Tibial nerve (tissue), 4 donors: ENCODE measurements at places on chromosomes 4 and X.

- DNase-seq, result peak; percentile 67
These were observed 13.7 kb upstream of the PIGA start for GRCh38 chrX:15349046-15349445.

GRCh38 chr4:83285055-83285407 is 433 bp upstream of the COQ2 start:
- DNase-seq, result no peak

GRCh38 chr4:23966725-23967124 is 76.9 kb upstream of the PPARGC1A start:
- DNase-seq, result no peak

DNA sequence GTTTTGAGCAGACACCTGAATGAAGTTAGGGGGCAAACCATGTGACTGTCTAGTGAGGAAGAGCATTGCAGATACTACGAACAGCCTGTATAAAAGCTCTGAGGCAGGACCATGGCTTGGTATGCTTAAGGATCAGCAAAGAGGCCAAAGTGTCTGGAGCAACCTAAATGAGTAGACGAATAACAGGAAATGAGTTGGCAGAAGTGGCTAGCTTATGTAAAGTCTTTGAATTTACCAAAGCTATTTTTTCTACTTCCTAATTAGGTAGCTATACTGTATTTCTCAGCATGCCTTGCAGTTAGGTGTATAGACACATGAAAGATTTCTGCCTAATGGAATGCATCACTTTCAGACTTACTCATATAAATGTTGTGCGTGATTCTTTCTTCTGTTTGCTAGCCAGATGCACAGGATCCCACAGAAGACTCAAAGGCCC is 9.3 kb upstream of the GPRIN3 start:
- no peak for DNase-seq

DNA sequence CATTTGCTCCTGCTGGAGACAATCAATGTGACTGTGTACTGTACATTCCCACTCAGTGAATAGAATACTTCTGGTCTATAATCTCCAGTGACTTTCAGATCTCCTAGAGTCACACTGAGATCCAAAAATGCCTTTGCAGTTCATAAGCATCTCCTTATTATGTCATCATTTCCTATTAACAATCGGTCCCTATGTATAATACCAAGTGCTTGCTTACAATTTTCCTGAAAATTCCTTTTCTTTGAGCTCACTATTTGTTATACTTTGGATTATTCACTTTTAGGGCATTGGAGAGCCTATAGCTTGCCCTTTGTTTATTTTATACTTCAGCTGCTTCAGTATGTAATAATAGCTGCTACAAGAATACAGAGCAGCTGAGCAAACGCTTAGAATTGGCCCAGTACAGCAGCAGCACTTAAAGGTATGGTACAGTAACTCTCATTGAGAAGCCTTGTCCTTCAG is 313.0 kb downstream of the DCTD start:
- DNase-seq, result no peak

GRCh38 chrX:114450911-114451310 is 133.0 kb upstream of the HTR2C start:
- DNase-seq, result no peak
